ENCODE measurements at places on chromosomes 11 and 22.

DNA sequence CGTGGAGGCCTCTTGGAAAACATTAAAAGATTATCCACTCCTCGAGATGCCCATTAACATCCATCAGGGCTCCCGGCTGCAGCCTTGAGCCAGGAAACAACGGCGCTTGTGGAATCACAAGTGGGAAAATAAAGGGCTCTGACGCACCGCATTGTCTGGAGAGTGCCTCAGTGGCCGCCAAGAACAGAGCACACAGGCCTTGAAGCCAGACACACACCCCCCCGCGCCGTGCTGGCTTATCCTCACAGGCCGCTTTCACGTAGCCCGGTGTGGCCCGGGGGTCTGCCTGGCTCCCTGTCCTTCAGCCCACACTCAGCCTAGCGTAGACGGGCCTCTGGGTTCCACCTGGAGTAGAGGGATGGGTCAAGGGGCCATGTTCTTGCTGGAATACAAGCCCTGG is 1020.5 kb downstream of the BRD1 start:
- DNase-seq = no peak

GRCh38 chr11:7348432-7349304 is 97.0 kb downstream of the SYT9 start:
- DNase-seq = no peak

DNA sequence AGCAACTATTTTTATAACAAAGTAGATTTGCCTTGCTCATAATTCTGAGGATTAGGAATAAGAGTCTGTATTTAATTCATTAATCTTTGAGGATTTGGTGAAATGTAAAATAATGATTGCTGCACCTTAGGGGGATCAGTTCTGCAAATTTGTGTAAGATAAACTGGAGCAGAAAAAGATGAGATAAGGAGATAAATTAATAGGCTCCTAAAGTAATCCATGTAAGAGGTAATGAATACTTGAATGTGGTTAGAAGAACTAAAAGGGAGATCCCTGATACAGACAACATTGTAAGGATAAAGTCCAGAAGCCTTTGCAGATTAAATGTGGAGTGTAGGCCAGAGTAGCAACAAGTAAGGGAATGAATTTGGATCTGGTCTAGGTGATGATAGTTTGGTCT is 45.6 kb downstream of the PDHX start:
- no peak for DNase-seq

- DNase-seq = no peak
These were observed 47.2 kb downstream of the CHRDL2 start for GRCh38 chr11:74683941-74684481.

GRCh38 chr11:132844956-132845696 is 687.2 kb downstream of the OPCML start:
- DNase-seq = no peak

DNA sequence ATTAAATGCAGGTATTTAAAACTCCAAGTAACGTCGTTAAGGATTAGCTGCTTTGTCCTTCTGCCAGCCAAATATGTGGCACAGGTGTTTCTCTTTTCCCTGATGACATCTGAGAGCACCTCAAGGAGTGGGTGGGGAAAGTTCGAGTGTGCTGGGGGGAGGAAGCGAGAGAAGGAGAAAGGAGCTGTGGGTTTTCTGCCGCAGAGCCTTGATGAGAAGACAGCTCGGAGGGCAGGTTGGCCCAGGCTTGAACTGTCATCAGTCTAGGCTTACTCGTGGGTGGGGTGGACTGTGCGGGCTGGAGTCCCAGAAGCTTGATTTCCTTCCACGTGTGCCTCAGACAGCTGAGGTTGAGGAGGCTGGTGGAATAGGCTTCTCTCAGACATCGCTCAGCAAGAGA is 15.2 kb upstream of the SORL1-AS1 start:
- DNase-seq = peak; percentile 75

GRCh38 chr11:128690665-128691101 is 3.2 kb upstream of the FLI1 start:
- DNase-seq = no peak

GRCh38 chr22:43812149-43812842 is at the start of gene EFCAB6:
EFCAB6 (minus strand) TSS chr22:43812305; CDS start chr22:43782318, 29,987 bp downstream.
- peak; percentile 91 for DNase-seq

GRCh38 chr22:43490311-43490710 is 78.5 kb downstream of the MPPED1 start:
- DNase-seq = no peak
